ENCODE measurements at places on chromosomes 3 and 15.

- peak; percentile 78 for DNase-seq
These were observed 10.8 kb upstream of the ZFYVE19 start for GRCh38 chr15:40796041-40796440.

DNA sequence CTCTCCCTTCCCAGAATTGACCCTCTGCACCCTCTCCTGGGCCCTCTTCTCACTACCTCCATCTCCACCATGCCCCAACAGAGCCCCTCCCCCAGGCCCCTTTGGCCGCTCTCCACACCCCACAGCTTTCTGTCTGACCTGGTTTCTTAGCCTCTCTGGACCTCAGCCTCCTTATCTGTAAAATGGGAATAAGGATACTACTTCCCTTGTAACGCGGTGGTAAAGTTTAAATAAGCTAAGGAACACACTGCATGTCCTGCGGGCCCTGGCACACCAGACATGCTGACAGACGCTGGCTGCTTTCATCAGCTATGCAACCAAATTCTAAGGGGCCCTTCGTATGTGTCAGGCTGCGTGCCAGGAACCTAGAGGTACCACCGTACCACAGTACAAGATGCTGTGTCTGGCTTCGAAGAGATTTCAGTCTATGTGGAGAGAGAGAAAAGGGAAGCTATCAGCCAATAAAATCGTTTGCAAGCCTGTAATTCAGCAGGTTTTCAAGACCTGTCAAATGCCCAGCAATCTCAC, 777 bp upstream of the SLC51A start:
- no peak for DNase-seq

DNA sequence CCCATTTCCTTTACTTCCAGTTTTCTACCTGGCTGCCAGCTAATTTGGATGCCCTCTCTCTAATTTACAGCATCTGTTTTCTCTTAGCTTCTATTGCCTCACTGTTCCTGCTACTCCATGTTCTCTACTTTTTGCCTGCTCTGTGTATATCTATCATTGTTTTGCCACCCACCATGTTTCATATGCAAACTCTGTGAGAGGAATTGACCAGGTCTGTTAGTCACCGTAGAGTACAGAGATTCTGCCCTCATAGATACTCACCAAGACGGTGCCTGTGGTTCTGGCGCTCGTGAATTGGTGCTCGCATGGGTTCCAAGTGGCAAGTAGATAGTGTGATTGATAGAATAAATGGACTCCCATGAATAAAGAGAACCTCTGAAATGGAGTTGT, 288.8 kb downstream of the CNTN6 start:
- no peak for DNase-seq

- DNase-seq: no peak
These were observed 1.8 kb downstream of the ACAP2 start for GRCh38 chr3:195441051-195441450.

GRCh38 chr3:72245183-72245811, 460.3 kb upstream of the PROK2 start:
- peak; percentile 64 for DNase-seq

DNA sequence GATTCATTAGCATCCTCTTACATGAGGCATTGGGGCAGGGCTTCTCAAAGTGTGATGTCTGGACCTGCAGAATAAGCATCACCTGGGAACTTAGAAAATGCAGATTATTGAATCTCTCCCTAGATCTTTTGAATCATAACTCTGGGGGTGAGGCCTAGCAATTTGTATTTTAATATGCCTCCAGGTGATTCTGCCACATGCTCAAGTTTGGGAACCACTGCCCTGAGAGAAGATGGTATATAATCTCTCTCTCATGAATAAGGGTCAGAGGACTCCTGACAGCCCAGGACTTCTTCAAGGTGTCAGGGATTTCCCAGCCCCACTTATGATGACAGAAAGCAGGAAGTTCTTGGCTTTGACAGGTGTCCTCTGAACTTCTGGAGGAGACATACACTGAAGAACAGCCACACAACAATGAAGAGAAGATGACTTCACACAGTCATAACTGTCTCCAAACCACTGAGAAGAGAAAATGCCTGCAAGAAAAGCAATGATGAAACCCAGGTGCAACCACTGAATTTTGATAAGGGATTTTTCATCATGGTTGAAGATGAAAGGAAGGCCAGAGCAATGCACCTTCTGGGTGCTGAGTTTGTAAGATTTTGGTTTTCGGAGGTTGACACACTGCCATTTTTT, 211.9 kb upstream of the MRPL3 start:
- DNase-seq: no peak

GRCh38 chr3:133464573-133464972, 64.7 kb downstream of the BFSP2 start:
- DNase-seq: peak; percentile 47

- DNase-seq: no peak
These were observed 7.1 kb upstream of the FSIP1 start for GRCh38 chr15:39789736-39790135.

DNA sequence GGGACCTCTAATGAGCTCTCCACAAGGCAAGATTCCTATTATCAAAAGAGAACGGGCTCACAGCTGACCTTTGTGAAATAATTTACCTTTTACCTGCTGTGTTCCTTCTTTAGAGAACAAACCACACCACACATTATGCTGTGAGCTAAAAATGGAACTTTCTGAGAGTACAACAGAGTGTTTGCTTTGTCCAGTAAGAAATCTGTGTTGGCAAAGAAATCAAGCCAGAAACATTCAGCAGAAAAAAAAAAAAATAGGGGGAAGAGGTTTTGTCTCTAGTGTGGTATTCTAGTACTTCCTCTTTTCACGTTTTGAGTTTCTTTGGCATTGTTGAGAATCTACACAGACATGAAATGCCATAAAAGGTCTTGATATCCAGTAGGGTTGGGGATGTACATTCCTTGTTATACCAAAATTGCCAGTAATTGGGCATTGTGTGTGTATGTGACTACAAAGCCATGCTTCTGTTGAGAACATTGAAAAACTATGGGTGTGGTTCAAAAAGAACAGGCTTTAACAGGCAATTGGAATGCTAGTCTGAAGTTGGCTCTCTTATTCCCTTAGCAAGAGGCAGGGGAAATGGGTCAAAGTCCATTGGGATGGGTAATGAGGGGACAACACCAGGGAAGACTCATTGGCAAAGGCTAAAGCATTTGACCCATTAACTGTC, 273.5 kb downstream of the NEK10 start:
- DNase-seq: no peak

DNA sequence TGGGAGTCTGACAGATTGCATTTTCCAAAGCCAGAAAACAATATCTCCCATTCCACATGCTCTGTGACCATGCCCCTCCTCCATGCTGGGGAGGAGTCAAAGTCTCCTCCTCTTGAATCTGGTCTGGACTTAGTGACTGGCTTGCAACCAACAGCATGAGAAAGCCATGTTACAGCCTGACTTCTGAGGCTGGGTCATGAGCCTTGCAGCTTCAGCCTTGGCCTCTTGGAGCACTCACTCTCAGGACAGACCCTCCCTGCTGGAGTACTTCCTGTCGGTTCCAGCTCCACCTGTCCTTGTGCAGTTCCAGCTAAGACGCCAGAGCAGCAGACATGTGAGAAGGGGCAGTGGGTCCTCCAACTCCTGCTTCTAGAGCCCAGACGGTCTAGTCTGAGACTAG, 49.7 kb upstream of the RBSN start:
- no peak for DNase-seq

DNA sequence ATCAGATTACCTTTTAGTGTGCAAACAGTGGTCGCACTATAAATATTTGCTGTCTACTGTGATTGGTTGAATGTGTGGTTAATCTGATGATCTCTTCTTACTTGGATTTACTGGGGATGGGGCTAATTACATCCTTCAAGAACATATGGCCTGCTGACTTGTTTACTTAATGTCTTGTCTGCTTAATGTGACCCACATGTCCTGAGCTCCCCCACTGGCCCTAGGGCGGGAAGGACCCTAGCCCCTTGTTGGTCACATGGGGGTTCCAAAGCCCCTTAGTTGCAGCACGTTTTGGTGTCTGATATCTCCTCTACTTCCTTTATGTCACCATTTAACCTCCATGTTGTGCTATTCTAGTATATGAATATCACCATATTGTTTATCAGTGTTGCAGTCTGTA, 17.8 kb upstream of the P2RY12 start:
- no peak for DNase-seq

DNA sequence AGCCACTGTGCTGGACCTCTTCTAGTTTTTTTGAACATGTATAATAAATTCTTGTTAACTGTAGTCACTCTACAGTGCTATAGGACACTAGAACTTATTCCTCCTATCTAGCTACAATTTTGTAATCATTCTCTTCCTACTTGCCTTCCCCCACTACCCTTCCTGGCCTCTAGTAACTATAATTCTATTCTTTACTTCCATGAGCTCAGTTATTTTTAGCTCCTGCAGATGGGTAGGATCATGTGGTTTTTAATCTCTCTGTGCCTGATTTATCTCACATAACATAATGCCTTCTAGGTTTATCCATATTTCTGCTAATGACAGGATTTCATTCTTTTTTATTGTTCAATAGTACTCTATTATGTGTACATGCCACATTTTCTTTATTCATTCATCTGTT, 113.2 kb upstream of the FGF7 start:
- DNase-seq: no peak

- no peak for DNase-seq
These were observed 29.4 kb upstream of the KLHL6 start for GRCh38 chr3:183584914-183585280.

DNA sequence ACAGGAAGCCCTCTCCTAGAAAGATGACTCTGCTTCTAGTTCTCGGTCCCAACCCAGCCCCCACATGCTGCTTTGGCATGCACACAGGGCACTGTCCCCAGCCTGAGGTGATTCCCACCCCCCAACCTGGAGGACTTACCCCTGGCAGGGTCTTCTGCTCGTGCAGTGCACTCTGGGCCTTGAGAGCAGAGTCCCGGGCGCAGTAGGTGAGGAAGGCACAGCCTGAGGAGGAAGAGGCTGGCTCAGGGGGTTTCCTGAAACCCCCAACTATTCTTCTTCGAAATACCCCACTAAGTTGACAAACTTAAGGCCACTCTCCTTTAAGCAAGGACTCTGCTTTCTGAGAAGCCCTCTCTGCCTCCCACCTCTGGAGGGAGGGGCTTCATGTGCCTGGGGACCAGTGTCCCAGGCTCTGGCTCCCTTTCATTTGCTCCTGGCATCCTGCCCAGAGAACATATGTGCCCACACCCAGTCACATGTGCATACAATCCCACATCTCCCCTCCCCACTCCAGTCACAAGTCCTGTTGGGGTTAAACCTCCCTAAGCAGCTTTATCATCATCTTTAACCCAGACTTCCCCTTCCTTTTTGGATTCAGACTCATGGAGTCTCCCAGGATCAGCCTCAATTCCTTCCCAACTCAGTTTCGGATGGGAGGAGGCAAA, 4.1 kb downstream of the CELF6 start:
- no peak for DNase-seq

DNA sequence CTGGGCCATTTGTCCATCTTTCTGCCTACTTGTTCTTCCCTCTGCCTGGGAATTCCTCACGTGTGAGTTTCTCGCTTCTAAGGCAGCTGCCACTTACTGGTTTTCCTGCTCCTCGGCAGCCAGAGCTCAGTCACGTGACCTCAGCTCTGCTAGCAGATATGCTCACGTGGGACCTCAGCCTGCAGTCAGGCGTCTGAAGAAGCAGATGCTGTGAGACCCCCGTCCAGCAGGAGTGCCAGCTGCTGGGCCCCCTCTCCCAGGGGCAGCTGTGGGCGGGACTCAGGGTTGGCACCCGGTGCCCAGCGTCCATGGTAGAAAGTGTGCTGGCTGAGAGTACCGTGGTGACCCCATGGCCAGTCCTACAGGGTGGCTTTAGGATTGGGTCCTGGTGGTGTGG, 161.3 kb upstream of the TLE3 start:
- DNase-seq: peak; percentile 57

GRCh38 chr15:68197661-68198437, 7.3 kb downstream of the CALML4 start:
- no peak for DNase-seq

DNA sequence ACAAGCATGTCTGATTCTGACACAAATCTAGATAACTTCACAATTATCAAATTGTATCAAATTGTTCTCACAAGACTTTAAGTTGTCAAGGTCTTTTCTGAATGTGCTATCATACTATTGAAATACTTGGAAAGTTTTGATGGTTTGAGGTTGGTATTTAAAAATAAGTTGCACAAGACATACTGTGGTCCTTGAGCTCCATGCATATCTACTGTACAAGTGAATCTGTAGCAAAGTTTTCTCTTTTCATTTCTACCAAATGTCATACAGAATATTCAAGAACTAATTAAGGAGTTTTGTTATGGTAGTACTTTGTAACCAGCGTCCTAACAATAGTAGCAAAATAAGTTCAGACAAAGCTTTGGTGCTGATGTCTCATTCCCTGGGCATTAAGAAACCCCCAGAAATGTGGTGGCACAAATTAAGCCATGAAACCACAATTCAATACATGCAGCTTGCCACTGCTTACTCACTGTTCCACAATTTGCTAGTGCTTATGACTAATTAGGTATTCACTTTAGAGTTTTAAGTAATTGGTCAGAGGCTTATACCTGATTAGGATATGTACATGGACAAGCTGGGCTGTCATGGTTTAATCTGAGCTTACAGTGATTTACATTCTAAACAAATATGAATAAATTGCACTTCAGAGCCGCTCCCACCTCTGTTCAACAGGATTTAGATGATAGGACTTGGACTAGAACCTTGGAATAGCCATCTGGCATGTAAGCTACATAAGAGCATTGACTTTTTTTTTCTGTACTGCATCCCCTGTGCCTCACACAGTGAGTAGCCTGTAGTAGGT, 8.8 kb downstream of the TBC1D23 start:
- peak; percentile 24 for DNase-seq

DNA sequence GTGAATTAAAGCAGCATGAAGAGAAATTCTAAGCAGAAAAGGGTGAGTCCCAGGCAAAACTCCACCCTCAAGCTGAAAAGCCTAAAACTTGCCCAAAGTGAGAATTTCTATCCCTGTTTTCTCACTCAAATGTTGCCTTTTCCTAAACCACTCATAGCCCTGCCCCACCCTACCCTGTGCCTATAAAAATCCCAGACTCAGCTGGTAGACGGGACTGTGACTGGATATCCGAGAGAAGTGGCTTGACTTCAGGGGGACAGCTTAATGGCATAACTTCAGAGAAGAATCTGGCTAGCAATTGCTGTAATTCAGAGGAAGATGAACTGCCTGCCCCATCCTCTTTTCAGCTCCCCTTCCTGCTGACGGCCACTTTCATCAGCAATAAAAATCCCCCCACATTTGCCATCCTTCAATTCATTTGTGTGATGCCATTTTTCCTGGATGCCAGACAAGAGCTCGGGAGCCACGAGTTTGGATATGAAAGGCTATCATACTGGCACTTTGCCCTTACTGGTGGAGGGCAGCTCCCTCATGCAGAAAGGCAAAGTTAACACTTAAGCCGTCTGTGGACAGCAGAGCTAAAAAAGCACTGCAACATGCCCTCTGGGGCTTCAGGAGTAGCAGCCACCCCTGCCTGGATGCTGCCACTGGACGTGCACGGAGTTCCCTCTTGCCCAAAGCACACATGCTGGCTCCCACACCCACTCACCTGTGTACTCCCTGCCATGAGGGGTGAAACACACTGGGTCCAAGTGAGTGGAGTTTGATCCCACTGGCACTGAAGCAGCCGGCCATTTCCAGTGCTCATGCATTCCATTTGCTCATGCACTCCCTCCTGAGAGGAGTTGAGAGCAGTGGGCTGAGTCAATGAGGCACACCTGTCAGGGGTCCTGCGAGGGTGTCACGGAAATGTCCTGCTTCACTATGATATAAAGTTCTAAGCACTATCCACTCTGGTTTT, 670.6 kb downstream of the PLOD2 start:
- no peak for DNase-seq
